ENCODE measurements at places on chromosomes 7 and 10.

GRCh38 chr10:22753786-22754185 is 39.4 kb upstream of the PIP4K2A start:
- no peak for DNase-seq

DNA sequence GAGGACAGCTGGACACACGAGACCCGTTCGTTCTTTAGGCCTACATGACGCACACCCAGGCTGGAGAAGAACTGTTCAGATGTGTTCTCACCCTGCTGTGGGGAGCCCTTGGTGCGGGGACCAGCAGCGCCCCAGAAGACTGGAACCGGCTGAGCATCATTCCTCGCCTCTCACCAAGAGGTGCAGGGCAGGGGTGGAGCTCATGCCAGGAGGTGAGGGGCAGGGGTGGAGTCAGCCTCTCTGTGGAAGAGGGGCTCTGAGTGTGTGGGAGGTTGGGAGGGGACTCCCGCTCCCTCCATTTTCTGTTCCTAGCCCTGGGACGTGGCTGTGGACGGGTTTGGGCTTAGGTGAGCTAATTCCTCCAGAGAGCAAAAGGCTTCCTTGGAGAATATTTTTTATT is 66.0 kb upstream of the SHH start:
- no peak for DNase-seq

- DNase-seq: no peak
Observed at GRCh38 chr10:128967980-128968756, 498.9 kb upstream of the MGMT start.

DNA sequence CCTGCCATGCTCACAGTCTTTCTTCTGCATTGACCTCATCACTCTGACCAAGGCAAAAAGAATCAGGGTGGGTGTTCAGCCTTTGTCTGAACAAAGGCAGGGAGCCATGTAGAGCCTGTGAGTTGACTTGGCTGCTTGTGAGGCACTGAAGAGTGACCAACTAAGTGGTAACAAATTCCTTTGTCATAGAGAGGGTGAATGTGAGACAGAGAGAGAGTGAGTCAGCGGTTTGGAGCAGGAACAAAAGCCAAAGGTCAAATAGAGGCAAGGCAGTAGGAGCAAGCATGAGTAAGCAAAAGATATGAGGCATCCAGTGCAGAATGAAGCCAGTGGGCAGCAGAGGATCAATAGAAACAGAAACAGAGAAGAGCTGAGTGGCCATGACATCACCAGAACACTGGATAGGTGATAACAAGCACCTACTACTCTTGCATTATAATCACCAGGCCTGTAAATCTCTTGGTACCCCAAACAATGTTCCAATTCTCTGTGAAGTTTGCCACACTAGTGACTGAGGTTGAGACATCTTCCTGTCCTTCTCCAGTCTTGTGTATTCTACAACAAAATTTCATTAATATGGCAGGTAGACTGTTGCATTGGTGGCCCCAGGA is 116.2 kb upstream of the LAMB4 start:
- DNase-seq: no peak

- no peak for DNase-seq
Observed at GRCh38 chr7:17236171-17236570, 62.3 kb upstream of the AHR start.

- no peak for DNase-seq
Observed at GRCh38 chr10:77625379-77625778, 12.2 kb downstream of the KCNMA1 start.

DNA sequence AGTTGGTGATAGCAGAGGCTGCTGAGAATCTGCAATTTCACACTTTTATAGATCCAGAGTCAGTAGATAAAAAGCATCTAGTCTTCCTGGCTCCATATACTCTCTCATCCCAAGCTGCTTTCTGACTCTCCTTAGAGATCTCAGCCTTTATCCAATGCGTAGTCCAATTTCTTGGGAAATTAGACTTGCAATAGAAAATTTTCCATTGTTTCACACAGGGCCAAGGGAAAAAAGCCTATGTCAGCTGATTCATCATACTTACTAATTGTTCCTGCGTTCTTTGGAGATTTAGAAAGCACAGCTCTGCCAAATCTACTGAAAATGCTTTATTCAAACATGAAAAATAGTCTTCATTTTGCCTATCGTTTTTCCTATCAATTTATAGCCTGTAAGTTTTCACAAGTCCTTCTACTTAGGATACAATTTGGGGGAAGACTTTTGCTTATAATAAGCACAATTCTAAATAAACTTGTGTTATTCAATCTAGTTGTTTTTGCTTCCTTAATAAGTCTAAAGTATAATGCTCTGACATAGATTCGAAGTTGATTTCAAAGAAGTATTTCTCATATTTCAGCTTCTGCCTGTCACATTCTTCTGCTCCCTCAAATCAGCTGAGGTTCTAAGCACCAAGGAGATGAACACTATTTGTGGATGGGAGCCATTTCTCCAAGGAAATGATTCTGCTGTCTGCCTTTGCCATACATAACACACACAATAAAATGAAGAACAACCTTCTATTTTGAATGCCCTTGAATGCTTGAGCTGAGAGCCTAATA is 165.4 kb downstream of the ADAM12 start:
- no peak for DNase-seq

- DNase-seq: no peak
Observed at GRCh38 chr10:64096941-64097340, 575.7 kb downstream of the REEP3 start.

- DNase-seq: no peak
Observed at GRCh38 chr10:44053391-44053790, 331.5 kb downstream of the CXCL12 start.

DNA sequence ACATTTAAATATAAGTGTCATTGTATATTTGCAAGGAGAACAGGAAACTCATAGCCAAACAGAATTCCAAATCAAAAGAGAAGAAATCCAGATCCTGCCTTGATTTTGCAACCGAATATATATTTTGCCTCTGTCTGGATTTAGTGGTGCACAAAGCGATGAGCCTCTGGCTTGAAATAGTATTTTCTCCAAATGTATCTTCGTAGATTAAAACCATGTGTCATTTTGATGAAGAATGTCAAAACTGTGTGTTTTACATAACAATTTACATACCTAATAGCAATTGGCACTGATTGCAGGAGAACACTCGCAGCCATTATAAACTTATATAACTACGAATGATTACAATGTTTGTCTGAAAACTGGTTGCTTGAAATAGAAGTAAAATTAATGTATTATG is 156.4 kb downstream of the ARID5B start:
- no peak for DNase-seq

- no peak for DNase-seq
Observed at GRCh38 chr10:132463333-132464255, 66.6 kb downstream of the PWWP2B start.

DNA sequence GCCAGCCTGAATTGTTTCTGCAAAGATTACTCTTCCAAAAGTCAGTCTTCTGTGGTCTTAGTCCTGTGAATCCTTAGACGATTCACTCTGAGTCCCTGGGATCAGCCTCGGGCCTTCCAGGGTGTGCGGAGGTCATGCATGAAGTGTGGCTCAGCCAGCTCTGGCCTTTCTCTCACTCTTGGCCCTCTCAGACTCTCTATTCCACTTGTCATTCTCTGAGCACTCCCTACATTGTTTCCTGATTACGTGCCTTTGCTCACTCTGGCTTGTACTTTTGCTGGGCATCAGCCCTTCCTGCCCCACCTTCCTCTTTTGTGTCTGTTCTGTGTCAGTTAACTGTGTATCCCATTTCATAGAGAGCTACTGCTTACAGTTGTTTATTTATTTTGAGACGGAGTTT is 36.0 kb downstream of the CCNY start:
- no peak for DNase-seq

GRCh38 chr10:120735773-120736371 is 115.3 kb upstream of the WDR11 start:
- no peak for DNase-seq

DNA sequence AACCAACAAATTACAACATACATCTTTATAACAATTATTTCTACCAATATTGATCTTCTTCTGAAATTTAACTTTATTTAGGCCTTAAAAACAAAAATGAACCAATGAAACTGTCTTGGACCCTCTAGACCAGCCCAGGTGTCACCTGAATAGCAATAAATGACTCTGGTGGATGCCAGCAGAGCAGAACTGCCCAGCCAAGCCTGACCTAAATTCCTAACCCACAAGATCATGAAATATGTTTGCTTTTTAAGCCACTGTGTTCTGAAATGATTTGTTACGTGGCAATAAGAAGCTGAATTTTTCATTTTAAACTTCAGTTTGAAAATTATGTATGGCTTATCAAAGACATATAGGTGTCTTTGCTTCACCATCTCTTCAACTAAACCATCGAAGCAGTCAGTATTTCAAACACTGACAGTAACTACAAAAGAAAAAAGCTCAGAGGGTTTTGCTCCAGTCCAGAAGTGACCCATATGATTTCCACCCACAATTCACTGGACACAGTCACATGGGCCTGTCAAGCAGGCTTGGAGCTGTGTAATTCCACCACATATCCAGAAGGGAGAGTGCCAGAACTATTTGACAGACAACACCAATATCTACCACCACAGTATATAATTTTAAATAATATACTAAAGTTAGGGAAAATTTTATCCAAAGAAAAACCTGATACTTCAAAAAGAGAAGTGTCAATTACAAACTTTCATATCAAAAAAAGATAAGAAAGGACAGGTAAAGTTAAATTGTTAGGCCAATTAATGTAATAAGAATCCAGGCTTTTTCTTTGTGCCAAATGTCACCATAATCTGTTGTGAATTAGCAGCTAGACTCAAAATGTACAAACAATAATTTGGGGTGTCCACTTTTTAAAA is 94.5 kb downstream of the KMT2C start:
- DNase-seq: no peak

GRCh38 chr10:22712956-22713852 is 1.2 kb downstream of the PIP4K2A start:
- peak; percentile 42 for DNase-seq

DNA sequence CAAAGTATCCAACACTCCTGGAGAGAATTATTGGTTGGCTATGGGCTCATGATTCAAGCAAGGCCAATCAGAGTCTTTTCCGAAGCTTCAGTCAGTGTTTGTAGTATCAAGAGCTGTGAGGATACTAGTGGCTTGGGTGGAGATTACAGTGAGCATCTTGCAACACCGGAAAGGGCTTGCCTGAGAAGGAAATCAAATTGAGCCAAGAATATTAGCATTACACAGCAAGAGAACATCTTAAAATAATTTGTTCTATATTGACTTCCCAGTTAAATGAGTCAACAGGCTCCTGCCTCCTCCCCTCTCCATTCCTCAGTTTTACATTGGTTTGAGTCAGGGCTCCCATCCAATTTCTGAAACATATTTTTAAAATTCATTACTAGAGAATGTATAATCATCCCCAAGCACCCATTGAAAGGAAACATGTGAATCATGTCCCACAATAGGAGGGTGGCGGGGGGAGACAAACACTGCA is 127.4 kb downstream of the ELAPOR2 start:
- no peak for DNase-seq

- no peak for DNase-seq
Observed at GRCh38 chr7:18202315-18203045, 174.8 kb upstream of the PRPS1L1 start.

DNA sequence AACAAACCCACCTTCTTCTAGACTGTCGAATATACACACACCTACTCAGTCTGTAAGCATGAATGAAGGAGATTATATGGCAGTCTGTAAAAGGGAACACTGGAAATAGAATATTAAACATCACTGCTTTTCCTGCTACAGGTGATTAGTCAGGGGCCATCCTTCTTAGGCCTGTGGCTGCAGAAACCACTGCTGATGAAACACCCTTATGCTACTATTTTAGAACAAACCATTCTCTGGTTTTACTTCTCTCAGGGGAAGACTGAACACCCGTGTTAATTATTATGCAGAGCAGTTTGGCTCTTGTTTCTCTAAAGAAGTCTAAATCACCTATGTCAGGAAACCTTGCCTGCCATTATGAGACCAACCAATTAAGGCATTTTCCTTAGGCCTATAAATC is 351.1 kb upstream of the KLF6 start:
- no peak for DNase-seq
